ENCODE measurements at places on chromosomes 2 and 18. TPM values are rescaled to one million over a fixed set of nuclear protein-coding genes. Genes with fewer than 3 reads are reported as not detected.

ANKRD30B gene
- not detected for total RNA-seq

PRKAG3 gene
- total RNA-seq = not detected

MRPL30 gene
- total RNA-seq = 25.7 TPM

CTAGE1 gene
- total RNA-seq = not detected
